ENCODE measurements at places on chromosomes 2 and 18.

- DNase-seq = no peak
Measured at GRCh38 chr18:28177828-28178635, 1.1 kb upstream of the CDH2 start.

DNA sequence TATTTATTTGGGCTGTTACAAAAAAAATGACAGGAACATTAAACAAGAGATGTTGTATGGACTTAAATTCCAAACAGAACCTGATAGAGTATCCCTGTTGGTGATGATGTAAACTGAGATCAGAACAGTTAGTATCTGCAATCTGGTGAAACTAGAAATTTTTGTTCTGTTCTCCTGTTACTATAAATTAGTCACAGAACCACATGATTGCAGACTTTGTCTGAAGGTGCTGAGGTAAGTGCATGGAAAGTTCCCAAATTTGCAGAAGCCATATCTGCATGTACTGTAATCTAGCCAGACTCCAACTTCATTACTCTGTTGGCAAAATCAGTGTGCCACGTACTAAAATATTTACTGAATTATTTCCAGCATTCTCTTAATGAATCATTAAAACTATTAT is 516.3 kb upstream of the FSIP2 start:
- no peak for DNase-seq

DNA sequence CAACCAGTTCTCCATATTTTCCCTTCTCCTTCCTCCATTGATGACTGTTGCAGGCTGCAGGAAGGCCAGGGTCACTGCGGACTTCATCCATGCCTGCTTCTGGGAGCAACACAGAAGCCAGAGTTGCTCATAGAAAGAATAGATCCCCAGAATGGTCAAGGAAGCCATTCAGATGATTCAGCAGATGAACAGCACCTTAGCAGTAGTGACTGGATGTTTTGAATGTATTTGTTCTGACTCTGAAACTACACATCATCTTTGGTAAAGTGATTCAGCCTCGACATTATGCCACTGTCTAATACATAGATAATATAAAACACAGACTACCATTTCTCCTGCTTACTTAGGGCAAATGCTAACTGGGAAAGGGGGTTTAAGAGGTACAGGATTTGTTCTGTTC is 411.6 kb downstream of the RND3 start:
- DNase-seq = no peak

- no peak for DNase-seq
Measured at GRCh38 chr2:167140767-167141166, 252.5 kb downstream of the XIRP2 start.

DNA sequence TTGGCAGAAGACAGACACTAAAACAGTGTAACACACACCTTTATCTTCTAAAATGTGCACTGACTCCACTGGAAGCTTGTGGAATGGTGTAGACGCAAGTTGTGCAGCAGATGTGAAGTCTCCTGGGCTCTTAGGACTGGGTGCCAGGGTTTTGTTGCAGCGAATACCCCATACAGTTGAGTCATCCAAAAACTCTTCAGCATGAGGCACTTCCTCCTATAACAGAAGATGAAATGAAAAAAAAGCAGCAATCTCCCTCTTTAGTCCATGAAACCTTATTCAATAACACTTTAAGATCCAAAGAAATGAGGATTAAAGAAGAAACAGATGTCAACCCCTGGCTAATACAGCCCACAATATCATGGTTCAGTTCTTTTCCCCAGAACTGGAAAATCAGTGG is 22.2 kb downstream of the BUB1 start:
- DNase-seq = no peak

- DNase-seq = no peak
Measured at GRCh38 chr2:54603357-54603756, 120.1 kb upstream of the EML6 start.

DNA sequence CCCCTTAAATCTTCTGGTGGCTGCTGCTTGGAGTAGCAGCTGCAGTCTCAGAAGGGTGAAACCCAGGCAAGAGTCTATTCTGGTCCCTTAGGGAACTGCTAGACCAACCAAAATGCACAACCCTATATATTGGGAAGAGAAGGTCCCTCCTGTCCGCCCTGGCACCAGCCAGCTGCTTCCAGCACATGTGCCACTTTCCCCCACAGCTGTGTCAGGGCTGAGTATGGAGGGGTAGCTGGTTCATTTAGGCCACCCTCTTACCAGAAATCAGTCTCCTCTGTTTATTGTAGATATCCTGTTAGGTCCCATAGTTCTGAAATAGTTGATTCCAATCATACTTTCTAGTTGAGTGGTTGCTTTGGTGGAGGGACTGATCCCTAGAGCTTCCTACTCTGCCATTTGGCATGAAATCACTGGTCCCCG is 68.9 kb downstream of the BIRC6 start:
- DNase-seq = no peak

DNA sequence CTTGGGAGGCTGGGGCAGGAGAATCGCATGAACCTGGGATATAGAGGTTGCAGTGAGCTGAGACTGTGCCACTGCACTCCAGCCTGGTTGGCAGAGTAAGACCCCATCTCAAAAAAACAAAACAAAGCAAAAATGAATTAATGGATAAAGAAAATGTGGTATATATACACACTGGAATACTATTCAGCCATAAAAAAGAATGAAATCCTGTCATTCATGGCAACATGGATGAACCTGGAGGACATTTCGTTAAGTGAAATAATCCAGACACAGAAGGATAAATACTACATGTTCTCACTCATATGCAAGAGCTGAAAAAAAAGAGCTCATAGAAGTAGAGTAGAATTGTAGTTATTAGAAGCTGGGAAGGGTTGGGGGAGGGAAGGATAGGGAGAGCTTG is 80.8 kb downstream of the RAB31 start:
- DNase-seq = no peak

- DNase-seq = no peak
Measured at GRCh38 chr18:74562775-74563174, 28.5 kb downstream of the CNDP1 start.

DNA sequence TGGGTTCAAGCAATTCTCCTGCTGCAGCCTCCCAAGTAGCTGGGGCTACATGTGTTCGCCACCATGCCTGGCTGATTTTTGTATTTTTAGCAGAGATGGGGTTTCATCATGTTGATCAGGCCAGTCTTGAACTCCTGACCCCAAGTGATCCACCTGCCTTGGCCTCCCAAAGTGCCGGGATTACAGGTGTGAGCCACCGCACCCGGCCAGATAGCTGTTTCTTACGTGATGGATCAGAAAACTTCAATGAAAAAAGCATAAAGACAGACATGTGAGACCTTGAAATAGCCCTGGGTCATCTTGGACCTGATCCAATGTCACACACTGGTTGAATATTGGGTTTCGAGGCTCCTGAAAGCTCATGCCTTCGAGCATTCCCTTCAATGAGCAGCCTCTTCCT is 66.7 kb upstream of the RTN4 start:
- no peak for DNase-seq
